Naive thymus-derived CD4-positive, alpha-beta T cell (primary cell): ENCODE measurements at places on chromosomes 6 and 20.

DNA sequence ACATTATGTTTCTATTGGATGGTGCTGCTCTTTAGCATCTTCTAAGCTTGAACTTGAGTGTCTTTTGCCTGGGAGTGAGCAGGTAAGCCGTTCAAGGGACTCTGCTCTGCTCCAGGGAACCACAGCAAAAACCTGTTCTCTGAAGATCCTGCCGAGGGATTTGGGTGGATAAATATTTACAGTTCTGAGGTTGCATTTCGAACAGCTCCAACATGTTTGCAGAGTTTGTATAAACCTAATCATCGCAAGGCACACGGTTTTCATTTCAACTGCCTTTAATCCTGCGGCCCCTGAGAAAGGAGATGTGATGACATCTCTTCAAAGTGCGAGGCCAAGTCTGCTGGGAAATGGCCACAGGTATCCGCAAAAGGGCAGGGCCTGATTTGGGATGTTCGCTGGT lies 293.4 kb downstream of the TFAP2C start:
- no peaks in the 10 kb centered on the region for H3K36me3 ChIP-seq
- H3K27ac ChIP-seq = no peak overlapping the region
- no peak for DNase-seq
- peaks cover 3% of the 10 kb centered on the region for H3K27me3 ChIP-seq
- no peak overlapping the region for H3K4me3 ChIP-seq

DNA sequence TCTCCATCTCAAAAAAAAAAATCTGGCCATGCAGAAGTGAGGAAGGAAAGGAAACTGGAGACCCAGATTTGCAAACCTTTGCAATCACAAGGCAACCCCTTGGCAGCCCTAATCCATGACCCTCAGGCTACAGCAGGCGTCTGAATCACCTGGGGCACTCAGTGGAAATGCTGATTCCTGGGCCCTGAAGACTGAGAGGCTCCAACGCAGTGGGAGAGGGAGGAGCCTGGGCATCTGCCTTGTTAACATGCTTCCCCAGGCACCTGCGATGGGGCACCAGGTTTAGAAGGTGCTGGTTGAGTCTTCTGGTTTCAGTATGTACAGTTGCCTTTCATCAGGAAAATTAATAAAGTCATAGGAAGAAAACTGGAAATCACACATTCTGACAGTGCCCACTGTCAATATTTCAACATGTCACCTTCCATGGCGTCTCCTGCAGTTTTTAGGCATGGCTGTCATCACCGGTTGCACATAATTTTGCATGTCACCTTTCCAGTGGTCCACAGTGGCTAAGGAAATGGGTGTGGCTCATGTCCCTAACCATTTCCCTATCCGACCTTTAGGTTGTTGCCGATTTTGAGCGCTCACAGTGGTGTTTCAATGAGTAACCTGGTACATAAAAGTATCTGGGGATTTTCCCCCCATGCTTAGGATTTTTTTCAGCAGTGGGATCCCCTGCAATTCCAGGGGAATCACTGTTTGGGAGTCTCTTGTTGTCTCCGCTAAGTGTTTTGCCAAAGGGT lies 56.9 kb downstream of the PREX1 start:
- H3K4me1 ChIP-seq = peaks cover 77% of the 10 kb centered on the region
- no peaks in the 10 kb centered on the region for H3K36me3 ChIP-seq
- H3K27me3 ChIP-seq = no peaks in the 10 kb centered on the region
- H3K4me3 ChIP-seq = no peak overlapping the region
- no peak overlapping the region for H3K27ac ChIP-seq

- no peaks in the 10 kb centered on the region for H3K36me3 ChIP-seq
- H3K4me1 ChIP-seq = no peaks in the 10 kb centered on the region
- H3K4me3 ChIP-seq = no peak overlapping the region
- no peak overlapping the region for H3K27ac ChIP-seq
- no peak for DNase-seq
Measured at GRCh38 chr6:27442932-27443331, 30.0 kb downstream of the ZNF184 start.

- H3K36me3 ChIP-seq = peaks cover 57% of the 10 kb centered on the region
- H3K27me3 ChIP-seq = no peaks in the 10 kb centered on the region
- H3K4me1 ChIP-seq = peaks cover 32% of the 10 kb centered on the region
- peak; percentile 76 for DNase-seq
- peak overlapping the region; percentile 68 for H3K27ac ChIP-seq
Measured at GRCh38 chr20:62891111-62891510, 29.5 kb upstream of the TCFL5 start.

GRCh38 chr6:137145421-137145820 lies 28.0 kb downstream of the IL22RA2 start:
- no peaks in the 10 kb centered on the region for H3K27me3 ChIP-seq
- H3K27ac ChIP-seq = no peak overlapping the region
- no peaks in the 10 kb centered on the region for H3K36me3 ChIP-seq
- DNase-seq = no peak
- no peak overlapping the region for H3K4me3 ChIP-seq

- no peak overlapping the region for H3K27ac ChIP-seq
- H3K27me3 ChIP-seq = no peaks in the 10 kb centered on the region
- no peak for DNase-seq
- H3K4me1 ChIP-seq = no peaks in the 10 kb centered on the region
- no peak overlapping the region for H3K4me3 ChIP-seq
Measured at GRCh38 chr6:125340991-125341390, 39.2 kb upstream of the HDDC2 start.
